ENCODE measurements at places on chromosomes 4 and X. TPM values are rescaled to one million over a fixed set of nuclear protein-coding genes. Genes with fewer than 3 reads are reported as not detected.

PSAPL1 gene
- total RNA-seq, result not detected

GUCY2F gene
- 0.28 TPM for total RNA-seq

TEC gene
- 1.3 TPM for total RNA-seq

FGB gene
- total RNA-seq, result not detected

ARHGAP36 gene
- total RNA-seq, result not detected

GABRG1 gene
- 0.16 TPM for total RNA-seq

UGT2A1 gene
- total RNA-seq, result not detected

AVPR2 gene
- 1.1 TPM for total RNA-seq

TMEM271 gene
- not detected for total RNA-seq

IBSP gene
- total RNA-seq, result not detected

CT45A2 gene
- not detected for total RNA-seq

DIPK2B gene
- 5.7 TPM for total RNA-seq

NPY5R gene
- not detected for total RNA-seq

SPATA4 gene
- 2.8 TPM for total RNA-seq

TSPAN7 gene
- total RNA-seq, result 15.6 TPM

MSX1 gene
- total RNA-seq, result 7.2 TPM

KDM5C gene
- 73.4 TPM for total RNA-seq

MAGEA10 gene
- not detected for total RNA-seq

RIPPLY1 gene
- not detected for total RNA-seq

NMU gene
- not detected for total RNA-seq

CXCL9 gene
- not detected for total RNA-seq

KDR gene
- total RNA-seq, result 9.9 TPM

CLIC2 gene
- total RNA-seq, result 28.2 TPM

MAP9 gene
- 9.7 TPM for total RNA-seq

SLC4A4 gene
- 4.8 TPM for total RNA-seq

PPEF2 gene
- 0.33 TPM for total RNA-seq

SHROOM2 gene
- total RNA-seq, result 2.0 TPM

Measured in sigmoid colon (tissue), 7 donors.